Lower lobe of right lung (tissue), 2 donors: ENCODE measurements at places on chromosomes 11 and 22.

DNA sequence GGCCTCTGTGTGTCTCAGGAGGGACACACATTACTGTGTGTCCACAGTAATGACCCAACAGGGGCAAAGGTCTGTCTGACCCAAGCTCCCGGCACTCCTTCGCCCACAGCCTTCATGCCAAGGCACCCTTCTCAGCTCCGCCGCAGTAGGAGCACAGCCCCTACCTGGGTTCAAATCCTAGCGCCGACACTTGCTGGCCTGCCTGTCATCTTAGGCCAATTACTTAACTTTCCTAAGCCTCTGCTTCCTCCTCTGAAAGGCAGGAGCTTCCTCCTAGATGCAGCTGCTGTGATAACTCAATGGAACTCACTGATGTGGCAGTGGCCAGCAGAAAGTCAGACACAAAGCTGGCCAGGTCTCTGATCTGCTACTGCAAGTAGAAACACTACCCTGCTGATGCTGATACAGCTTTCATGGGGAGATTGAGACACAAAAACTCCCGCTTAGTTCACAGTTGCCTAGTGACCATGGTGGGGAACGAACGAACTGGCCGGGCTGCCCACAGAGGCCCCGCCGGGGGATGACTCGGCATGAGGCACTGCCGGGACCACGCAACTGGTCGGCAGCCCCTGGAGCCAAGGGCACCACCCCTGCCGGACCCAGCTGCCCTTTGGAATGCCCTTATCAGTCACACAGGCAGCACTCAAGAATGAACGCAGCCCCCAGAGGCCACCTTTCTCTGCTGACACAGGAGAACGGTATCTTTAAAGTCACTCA, 8.1 kb downstream of the EHD1 start:
- DNase-seq, result no peak

DNA sequence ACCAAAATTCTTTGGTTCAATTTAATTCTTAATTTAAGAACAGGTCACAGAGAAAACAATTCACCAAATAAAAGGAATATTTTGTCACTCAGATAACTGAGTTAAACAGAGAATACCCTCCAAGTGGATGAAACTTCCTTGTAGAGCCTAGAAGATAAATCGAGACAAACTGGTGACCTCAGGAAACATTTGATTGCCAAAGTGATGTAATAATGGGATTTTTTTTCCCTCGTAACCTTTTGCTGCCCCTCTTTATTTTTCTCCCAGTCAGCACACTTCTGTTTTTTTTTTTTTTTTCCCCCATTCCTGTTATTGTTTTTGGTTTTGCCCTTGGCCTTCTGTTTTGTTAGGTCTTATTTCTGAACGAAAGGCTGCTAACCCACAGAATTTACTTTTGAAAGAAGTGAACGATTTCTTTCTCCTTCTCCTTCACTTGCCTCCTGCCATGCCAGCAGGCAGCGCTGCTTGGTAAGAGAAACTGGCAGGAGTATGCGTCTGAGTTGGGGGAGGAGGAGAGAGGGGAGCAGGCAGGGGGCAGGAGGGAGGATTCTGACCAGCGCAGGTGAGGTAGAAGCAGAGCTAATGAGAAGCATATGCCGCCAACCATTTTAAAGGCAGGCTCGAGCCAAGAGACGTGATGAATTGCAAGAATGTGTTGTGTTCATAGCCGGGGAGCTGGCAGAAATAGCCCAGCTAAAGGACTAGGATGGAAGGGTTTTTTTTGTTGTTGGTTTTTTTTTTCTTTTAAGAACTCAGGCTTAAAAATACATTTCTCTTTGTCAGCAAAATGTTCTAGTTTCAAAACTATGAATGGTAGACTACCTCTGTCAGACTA, 121.9 kb upstream of the MTMR2 start:
- no peak for DNase-seq

GRCh38 chr11:69982690-69983570, 95.2 kb upstream of the ANO1 start:
- DNase-seq, result no peak

GRCh38 chr11:46527591-46528130, 66.2 kb downstream of the AMBRA1 start:
- no peak for DNase-seq

GRCh38 chr11:14067686-14068085, 105.2 kb downstream of the SPON1 start:
- DNase-seq, result no peak

DNA sequence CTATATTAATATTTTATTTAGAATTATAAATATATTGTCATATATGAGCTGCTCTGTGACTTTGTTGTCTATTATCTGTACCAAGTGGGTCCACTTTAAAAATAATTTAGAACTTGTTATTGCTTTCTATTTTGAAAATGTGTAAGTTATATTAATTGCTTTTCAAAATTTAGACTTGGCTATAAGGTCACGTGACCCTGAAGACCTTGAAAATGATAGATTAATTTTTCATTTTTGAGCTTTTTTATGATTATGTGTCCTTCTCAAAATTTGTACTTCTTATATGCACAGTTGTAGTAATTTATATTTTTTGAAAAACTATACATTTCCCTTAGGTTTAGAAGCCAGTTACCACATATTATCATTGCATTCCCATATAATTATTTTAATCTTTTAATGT, 697.0 kb upstream of the ANO5 start:
- DNase-seq, result no peak

- no peak for DNase-seq
These were observed 19.0 kb upstream of the MPPED2 start for GRCh38 chr11:30605036-30605605.

DNA sequence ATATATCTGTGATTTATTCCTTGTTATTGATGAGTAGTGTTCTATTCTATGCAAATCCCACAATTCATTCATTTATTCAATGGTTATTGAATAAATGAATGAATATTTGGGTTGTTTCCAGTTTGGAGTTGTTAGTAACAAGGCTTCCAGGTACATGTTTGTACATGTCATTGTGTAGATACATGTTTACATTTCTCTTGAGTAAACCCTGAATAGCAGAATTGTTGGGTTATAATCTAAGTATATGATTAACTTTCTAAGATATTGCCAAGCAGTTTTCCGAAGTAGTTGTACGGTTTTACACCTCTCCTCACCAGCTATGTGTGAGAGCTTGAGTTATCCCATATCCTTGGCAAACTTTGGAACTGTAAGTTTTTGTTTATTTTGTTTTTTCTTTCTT, 18.5 kb upstream of the OR8G1 start:
- DNase-seq, result no peak

GRCh38 chr11:105152021-105152512, 12.5 kb upstream of the CARD18 start:
- no peak for DNase-seq

DNA sequence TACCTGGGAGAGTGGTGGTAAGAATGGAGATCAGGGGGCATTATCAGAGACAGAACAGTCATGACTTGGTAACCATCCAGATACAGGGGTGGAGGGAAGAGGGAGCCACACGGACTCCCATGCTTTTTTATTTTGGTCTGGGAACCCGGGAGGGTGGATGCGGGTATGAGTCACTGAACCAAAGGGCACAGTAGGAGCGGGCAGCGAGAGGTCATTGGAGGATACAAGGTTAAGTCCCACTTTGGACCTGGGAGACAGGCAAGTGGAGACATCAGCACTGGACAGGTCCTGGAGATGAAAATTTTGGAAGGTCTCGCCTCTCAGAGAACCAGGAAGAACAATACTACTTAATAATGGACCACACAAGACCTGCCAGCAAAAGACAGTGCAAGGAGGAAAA, 6.7 kb downstream of the HDHD5 start:
- no peak for DNase-seq

DNA sequence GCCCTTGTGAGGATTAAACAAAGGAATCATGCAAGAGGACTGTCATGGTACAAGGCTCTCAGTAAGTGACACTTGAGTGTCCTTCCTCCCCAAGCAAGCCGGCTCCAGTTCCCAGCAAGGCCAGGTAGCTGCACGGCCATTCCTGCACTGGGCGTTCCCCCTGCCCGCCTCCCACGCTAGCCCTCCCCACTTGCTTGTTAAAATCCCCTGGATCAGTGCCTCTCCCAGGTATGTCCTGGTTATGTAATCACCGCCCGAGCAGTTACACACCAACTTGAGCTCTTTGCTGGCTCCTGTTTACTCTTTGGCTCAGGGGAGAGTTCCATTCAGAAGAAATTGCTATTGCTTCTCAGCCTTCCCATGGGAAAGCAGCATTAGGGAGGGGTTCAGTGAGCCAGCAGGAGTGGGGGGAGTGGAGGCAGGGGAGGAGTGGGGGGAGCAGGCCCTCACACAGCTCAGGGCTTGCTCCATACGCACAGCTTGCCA, 19.4 kb upstream of the MYEOV start:
- peak; percentile 91 for DNase-seq

DNA sequence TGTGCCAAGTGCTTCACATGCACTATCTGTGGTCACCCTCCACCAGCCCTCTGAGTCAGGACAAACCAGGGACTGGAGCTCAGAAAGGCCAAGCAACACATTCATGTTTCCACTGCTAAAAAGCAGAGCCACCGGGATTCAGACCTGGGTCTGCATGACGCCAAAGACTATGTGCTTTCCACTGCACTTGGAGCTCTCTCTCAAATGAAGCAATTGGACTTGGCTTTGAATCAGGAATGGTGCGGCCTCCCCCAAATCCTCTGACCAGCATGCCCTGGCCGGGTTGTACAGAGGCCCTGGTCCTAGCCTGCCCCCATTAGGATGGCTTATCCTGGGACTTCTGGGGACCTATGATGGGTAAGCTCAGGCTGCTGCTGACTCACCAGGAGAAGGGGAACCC, 80.7 kb downstream of the PKNOX2 start:
- no peak for DNase-seq

GRCh38 chr22:23522623-23523251, 57.4 kb downstream of the IGLL1 start:
- DNase-seq, result peak; percentile 39

DNA sequence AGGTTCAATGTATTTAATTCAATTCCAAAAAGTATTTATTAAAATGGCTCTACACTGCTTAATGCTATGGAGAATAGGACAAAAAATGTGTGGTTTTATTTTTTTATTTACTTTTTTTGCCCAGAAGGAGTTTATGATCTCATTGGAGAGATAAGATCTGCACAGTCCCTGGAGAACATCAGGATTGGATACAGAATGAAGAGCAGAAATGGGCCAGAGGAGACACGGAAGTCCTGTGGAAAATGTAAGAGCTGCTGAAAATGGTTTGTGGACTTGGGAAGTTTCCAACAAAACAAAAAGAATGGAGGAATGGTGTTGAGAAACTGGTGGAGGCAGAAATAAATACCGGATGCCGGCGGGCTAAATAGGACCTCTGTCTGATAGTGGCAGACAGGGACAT, 554.6 kb downstream of the OPCML start:
- DNase-seq, result no peak
